Glomerular endothelial cell (primary cell): ENCODE measurements at places on chromosomes 1 and 21. TPM values are rescaled to one million over a fixed set of nuclear protein-coding genes. Genes with fewer than 3 reads are reported as not detected.

DNA sequence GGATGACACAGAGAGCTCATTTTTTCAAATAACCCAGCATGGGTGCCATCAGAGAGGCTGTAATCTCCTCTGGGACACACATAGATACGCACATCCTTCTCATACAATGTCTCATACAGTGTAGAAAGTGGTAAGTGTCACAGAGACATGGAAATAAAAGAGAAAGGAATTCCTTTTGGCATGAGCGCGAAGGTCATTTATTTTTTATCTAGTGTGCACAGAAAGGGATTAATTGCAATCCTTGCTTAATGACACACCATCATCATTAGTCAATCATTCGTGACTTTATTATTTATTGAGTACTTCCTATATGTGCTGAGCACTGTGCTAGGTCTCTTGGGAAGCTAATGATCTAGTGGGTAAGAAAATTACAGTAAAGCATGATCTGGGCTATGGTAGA is 5.0 kb downstream of the ZSCAN20 start:
- DNase-seq, result no peak

- no peak for DNase-seq
These were observed 103.5 kb downstream of the NPHP4 start for GRCh38 chr1:5888606-5889211.

DNA sequence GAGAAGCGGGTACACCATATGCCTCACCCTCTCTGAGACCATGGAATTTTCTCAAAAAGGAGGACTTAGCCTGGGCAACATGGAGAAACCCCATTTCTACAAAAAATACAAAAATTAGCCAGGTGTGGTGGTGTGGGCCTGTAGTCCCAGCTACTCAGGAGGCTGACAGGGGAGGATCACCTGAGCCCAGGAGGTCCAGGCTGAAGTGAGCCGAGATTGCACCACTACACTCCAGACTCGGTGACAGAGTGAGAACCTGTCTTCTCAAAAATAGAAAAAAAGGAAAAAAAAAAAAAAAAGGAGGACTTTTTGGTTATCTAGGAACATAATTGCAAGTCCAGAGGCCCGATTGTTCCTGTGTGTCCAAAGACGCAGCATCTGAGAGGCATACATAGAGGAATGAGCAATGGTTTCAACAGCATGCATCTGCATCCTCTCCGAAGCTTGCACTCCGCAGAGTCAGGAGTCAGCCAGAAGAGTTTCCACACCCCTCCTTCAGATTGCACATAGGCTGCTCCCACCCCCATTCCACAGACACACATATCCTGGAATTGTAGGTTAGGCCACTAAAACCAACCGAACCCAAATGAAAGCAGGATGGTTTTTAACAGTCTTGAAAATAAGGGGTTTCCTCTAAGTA is 2.5 kb upstream of the TBX15 start:
- DNase-seq, result no peak

- no peak for DNase-seq
These were observed 12.6 kb upstream of the PSMA5 start for GRCh38 chr1:109438798-109439297.

IFI44L gene
- 2.8 and 41.5 TPM in 2 replicates for total RNA-seq

DNA sequence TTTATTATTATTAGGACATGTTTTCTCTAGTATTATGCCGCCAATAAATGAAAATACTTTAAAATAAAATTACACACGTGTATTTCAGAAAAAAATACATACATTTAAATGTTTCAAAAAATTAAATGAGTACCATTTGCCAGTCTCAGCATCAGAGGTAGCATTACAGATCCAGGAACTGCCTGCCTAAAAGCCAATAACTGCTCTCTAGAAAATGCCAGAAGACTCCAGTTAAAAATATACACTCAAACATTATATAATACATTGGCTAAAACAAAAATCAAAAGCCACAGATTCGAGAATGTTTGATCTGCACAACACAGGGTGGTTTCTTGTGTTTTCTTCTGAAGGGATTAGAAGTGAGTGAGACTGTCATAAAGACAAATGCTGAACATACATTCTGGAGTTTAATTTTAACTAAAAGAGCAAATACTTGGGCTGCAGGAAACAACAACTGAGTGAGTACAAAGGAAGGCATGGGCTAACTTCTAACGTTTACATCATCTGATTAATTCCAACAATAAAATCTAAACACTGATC is 105.5 kb downstream of the RERE start:
- DNase-seq, result no peak

DNA sequence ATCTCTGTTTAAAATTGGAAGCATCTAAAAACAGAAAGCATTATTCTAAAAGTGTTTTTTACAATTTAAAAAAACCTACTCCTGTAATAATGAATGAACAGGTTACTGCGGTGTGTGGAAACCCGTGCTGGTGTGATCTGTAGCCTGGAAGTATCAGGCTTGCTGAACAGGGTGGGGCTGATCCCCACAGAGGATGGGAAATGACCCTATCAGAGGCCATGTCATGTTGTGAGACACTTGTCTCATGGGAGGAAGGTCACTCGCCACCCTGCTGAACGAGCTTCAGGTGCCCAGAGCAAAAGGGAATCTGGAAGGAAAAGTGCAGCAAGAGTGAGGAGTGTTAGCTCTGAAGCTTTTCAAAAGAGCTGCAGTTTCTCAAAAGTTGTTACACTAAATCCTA is 320.7 kb downstream of the RRAGC start:
- no peak for DNase-seq

DNA sequence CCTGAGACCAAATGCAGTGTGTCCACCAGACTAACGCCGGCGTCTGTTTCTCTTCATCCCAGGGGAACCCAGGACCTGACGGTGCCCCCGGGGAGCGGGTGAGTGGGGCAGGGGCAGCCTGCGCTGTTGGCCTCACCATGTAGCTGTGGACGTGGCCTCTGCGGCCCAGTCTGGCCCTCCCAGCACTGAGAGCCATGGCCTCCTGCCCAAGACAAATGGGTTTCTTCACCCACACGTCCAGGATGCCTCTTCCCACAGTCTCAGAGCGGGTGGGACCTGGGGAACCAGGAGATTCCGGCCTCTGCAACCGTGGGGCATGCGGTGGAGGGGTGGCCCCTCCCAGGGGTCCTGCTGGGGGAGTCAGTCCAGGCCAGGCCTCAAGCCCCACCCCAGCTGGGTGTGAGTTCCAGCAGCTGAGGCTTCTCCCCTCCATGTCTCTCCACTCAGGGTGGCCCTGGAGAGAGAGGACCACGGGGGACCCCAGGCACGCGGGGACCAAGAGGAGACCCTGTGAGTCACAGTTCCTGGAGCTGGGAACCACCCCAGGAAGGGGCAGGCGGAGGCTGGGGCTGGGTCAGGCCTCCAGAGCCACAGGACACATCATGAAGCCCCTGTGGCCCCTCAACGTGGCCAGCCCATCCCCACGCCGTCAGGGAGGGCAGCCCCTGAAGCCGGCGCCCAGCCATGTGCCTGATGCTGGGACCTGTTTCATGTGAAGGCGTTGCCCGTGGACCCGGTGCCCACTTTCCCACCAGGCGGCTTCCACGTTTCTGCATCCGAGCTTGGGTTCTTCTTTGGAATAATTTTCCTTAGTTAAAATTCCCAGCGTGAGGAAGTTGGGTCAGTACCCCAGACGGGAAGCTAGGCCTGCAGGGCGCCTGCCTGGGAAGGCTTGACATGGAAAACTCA is 11.0 kb downstream of the COL6A1 start:
- DNase-seq, result no peak
